ENCODE measurements at places on chromosomes 5 and 9. TPM values are rescaled to one million over a fixed set of nuclear protein-coding genes. Genes with fewer than 3 reads are reported as not detected.

DNA sequence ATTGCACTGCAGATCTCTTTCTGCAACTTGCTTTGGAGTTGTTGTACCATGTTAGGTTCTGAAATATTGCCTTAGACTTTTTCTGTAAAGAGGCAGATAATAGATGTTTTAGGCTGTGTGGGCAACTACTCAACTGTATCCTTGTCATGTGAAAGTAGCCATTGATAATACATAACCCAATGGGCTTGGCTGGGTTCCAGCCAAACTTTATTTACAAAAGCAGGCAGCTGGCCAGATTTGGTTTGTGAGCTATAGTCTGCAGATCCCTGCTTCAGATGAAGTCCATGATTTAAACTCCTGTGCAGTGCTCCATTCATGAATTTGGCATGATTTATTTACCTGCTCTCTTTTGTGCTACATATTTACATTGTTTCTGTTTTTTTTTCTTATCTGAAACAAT, 300.4 kb downstream of the IRX2 start:
- no peak for DNase-seq

GRCh38 chr9:123655681-123656423, 274.1 kb downstream of the DENND1A start:
- no peak for DNase-seq

GRCh38 chr5:84378420-84378819, 6.3 kb downstream of the EDIL3 start:
- no peak for DNase-seq

DNA sequence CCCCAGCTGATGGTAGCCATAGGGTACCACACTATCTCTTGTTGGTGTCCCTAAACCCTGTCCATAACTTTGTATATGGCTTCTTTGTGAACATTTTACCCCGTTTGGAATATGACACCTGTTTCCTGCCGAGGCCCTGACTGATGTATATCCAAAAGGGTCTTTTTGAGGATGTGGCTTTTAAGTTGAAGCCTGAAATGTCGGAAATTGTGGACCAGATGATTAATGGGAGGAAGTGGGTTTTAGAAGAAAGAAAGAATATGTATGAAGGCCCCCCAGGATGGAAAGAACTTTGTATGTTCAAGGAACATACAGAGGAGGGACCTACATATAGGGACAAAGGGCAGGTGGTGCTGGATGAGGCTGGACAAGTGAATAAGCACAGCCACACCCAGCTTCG, 16.7 kb upstream of the TNFSF8 start:
- no peak for DNase-seq

DNA sequence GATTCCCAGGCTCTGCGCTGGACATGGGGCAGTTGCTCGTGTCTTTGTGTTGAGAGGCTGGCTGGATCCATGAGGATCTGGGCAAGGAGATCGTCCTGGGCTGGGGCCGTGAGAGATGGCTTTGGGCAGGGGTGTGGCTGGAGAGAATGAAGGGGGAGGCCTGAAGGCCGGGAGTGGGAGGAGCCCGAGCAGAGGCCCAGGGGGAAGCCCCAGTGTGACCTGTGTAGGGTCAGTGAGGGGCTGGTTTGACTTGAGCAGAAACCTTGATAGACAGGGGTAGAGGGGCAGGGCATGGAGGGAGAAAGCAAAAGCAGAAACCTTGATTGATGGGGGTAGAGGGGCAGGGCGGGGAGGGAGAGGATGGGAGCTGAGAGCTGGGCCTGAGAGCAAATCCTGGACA, 54.4 kb upstream of the ASS1 start:
- no peak for DNase-seq

GRCh38 chr5:83354958-83355357, 116.6 kb upstream of the VCAN start:
- no peak for DNase-seq

DNA sequence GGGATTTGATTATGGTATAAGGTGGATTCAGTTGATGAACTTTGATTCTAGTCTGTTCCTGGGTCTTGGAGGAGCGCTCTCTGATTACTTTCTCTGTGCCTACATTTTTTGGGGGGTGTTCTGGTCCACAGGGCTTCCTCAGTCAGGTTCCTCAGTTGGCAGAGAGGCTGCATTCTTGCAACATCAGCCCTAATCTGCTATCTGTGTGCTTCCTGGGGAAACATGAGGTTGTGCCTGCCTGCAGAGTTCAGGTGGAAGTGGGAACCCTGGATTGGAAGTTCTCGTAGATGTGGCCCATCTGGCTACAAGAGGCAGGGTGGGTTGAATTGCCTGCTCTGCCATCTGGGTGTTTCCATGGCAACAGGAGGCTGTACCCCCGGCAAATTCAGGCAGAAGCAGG, 24.5 kb downstream of the POLK start:
- DNase-seq, result no peak

DNA sequence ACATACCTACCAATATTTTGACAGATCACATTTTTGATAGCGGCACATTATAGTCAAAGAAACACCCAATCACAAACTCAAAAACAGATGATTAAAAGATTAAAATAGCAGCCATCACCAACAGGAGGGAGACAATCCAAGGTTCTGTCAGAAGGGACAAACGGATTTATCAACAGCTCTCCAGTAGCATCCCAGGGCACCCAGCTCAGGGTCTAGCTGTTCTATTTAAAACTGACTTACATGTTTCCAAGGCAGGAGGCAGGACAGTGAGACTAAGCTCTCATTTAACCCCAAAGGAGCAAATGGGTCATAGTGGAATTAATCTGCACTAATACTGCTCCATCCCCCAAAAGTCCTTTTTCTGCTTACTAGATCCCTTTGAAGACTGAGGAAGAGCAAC, 3.2 kb downstream of the AGTPBP1 start:
- DNase-seq, result no peak

DNA sequence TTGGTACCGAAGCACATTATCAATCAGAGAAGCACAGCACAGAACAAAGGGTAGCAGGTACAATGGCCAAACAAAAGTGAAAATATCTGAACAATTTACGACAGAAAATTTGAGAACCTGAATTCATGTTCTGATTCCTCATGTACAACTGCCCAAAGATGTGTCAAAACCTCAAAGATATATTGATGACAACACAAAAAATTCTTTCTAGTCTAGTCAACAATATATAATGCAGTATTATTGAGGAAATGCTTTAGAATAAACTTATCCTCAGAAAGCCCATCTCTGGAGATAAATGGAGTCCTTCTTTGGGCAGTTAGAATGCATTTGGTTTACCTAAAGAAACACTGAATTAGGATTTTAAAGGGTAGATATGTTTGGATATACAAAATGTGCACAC, 6.8 kb upstream of the SMARCA2 start:
- DNase-seq, result no peak

- no peak for DNase-seq
These were observed 33.7 kb downstream of the AP3B1 start for GRCh38 chr5:78260771-78261170.

- DNase-seq, result no peak
These were observed 39.3 kb upstream of the CDC42SE2 start for GRCh38 chr5:131224387-131225201.

DNA sequence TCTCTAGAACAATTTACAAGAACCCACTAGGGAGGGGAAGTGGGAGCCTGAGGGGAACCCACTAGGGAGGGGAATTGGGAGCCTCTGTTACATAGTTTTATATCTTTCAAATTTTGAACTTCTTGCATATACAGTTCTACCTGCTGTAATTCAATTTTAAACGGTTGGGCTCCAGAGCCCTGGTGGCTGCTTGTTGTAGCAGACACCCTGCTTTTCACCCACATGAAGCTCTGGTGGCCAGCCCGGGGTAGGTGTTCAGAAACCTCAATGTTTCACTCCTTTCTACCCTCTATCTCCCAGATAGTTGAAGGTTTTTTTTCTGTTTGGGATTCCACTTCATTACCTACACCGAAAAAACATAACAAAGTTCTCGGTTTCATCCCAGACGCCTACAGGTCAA, 124.4 kb downstream of the TMEM174 start:
- no peak for DNase-seq

GGTA1 gene
- 0.38 TPM for total RNA-seq

PCDHA12 gene
- total RNA-seq, result 0.56 TPM

NTNG2 gene
- 2.5 TPM for total RNA-seq

LCN15 gene
- not detected for total RNA-seq

FGF18 gene
- total RNA-seq, result 7.9 TPM
